ENCODE measurements at places on chromosomes 5 and 9. TPM values are rescaled to one million over a fixed set of nuclear protein-coding genes. Genes with fewer than 3 reads are reported as not detected.

SPINK13 gene
- not detected for total RNA-seq

GRCh38 chr5:103703617-103704016 is 141.0 kb upstream of the NUDT12 start:
- DNase-seq, result no peak

HSD17B3 gene
- 0.76 TPM for total RNA-seq

DNA sequence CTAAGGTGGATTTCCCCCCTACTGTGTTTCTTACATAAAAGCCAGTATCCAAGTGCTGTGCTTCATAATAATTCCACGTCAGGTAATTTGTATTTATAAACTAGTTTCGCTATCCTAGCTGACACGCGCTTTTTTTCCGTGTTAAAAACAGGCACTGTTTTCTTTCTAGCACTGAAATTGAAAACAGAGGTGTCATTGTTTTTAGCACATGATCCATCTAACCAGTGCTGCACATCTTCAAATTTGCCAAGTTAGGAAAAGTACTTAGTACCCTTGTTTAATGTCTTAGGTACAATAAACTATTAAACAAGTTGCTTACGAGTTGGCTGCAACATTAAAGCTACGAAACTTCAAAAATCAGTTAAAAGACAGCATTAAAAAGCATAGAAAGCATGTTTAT is 49.9 kb downstream of the JMY start:
- DNase-seq, result no peak

DNA sequence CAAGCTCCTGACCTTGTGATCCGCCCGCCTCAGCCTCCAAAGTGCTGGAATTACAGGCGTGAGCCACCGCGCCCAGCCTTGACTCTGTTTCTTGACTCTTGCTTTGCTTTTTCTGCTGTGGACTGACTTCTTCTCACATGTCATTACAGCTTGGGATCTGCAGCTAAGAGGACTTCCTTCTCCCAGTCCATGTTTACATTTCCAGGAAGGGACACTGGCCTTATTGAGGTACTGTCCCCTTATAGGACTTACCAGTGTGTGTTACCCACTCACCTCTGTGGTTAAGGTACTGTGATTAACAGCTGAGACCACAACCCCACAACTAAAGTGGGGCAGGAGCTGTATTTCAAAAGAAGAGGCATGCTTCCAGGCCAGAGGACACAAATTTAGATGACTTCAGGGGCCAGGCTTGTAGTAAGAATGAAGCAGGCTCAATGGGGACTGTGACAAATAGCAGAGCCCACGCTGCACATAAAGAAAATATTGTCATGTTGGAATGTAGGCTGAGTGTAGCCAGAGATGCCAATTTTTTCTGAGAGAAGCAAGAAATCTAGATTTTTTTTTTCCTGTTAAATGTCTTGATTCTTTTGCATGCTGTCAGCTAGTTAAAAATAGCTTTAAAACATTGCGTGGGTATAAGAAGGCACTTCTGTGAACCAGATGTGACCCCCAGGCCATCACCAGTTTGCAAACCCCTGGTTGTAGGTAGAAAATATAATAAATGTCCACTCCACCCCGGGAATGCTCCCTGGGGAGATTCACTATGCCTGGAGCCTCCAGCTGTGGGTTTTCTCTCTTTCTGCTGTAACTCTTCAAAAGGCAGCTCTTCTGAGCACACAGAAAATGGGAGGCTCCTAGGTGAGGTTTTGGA is 75.0 kb downstream of the PTPDC1 start:
- no peak for DNase-seq

GRCh38 chr5:41219658-41220269 is 6.4 kb upstream of the C6 start:
- no peak for DNase-seq
